ENCODE measurements at places on chromosomes 1 and 21.

- no peak for DNase-seq
These were observed 7.1 kb downstream of the FAM89A start for GRCh38 chr1:231032963-231033362.

DNA sequence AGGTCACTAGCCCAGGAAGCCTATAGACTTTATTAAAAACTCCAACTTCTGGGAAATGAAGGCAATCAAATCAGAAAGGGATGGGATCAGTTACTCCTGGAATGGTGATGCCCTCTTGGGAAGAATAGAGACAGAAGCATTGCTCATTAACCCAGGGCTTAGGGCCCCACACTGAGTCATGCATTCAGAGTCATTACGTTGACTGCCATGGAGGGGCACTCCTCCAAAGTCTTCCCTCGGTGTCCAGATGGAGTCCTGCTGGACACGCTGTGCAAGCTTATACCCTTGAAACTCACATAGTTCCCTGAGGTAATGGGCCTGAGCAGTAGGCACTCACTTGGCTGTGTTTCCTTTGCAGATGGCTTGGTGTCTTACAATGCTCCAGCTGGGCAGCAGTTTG lies 35.2 kb upstream of the HSD17B7 start:
- DNase-seq, result no peak

GRCh38 chr1:60196026-60196425 lies 122.5 kb upstream of the C1orf87 start:
- DNase-seq, result no peak

GRCh38 chr1:9590945-9591668 lies 2.4 kb downstream of the TMEM201 start:
- no peak for DNase-seq

DNA sequence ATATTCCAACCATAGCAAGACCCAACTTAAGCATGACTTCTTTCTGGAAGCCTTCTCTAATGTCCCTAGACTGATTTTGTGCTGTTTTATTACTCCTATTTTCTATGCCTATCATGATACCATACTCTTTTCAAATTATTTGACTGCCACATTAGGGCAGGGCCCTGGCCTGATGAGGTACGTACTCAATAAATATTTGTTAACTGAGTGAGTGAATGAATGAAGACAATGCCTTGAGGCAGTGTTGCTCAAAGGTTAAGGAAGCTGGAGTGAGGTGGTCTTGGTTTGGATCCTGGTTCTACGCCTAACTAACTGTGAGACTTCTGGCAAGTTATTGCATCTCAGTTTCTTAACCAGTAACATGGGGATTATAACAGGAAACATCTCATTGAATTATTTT lies 38.3 kb upstream of the BACH1 start:
- DNase-seq, result no peak

DNA sequence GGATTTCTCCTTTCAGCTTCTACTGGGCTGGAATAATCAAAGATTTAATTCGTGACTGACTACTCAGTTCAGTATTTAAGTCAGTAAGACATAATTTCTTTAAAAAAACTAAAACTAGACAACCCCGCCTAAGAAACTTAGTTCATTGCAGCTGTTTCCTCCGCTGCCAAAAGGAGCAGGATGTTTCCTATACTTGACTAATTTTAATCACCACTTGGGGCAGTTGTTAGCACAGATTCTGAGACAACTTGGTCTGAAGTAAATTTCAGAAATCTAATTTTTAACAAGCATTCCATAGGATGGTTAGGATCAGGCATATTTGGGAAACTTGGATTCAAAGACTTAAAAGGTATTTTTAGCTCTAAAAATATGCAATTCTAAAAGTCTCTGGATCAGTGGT lies 34.0 kb downstream of the EPRS1 start:
- DNase-seq, result no peak

DNA sequence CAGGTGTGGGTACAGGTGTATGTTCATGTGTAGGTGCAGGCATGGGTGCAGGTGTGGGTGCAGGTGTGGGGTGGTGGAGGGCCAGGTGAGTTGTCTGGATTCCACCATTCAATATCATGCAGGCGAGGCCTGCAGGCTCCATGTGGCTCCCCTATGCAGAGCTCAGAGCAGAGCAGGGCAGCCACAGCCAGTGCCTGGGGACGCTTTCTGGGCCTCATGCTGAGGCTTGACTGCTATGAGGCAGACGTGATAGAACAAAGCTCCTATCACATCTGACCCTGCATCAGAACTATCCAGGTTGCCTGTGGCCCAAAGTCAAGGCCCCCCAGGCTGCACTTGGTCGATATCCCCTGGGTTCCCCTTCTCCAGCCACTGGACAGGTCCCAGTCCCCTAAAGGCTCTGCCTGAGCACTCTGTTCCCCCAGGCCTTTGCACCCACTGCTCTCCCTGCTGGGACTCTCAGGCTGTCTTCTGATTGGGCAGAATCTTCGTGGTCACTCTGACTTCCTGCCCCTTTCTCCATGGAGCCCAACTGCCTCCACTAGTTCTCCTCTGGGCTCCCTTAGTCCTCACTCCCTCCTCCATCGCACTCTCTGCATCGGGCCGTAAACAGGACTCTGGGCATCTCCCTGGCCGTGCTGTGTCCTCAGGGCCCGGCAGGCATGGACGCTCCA lies 78.6 kb upstream of the ACTL8 start:
- DNase-seq, result no peak

- DNase-seq, result no peak
These were observed 9.2 kb downstream of the ATP13A2 start for GRCh38 chr1:17002524-17002902.

GRCh38 chr21:32140604-32141317 lies 138.1 kb downstream of the MIS18A start:
- no peak for DNase-seq

GRCh38 chr1:62024690-62025089 lies 170.0 kb upstream of the L1TD1 start:
- DNase-seq, result no peak
